ENCODE measurements at places on chromosomes 3 and 15.

DNA sequence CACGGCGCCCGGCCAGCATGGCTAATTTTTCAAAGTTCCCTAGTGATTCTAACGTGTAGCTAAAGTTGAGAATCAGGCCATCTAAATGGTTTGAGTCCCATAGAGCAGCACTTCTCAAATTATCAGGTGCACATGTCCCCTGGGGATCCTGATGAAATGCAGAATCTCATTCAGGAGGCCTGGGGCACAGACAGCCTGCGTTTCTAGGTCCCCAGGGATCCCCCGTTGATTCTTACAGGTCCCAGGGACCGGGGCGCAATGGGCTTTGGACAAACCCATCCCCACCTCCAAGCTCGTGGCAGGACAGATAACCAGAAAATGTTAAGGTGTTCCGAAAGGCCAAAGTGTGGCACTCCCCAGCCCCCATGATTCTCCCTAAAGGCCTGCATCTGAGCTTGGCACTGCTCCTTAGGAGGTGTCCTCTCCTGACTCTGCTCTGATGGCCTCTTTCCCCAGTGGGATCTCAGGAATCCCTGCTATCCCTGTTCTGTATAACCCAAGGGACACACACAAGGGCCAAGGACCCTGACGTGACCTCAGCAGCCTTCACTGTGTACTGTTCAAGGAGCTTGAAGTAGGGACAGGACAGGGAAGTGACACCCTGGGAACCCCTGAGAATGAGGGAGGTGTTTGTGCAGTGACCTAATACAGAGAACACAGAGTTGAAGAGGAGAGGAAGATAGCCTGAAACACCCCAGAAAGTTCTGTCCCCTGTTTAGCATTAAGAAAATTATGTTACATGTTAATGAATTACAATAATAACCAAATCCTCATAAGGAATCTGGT is 8.0 kb downstream of the LRRK1 start:
- DNase-seq: no peak

DNA sequence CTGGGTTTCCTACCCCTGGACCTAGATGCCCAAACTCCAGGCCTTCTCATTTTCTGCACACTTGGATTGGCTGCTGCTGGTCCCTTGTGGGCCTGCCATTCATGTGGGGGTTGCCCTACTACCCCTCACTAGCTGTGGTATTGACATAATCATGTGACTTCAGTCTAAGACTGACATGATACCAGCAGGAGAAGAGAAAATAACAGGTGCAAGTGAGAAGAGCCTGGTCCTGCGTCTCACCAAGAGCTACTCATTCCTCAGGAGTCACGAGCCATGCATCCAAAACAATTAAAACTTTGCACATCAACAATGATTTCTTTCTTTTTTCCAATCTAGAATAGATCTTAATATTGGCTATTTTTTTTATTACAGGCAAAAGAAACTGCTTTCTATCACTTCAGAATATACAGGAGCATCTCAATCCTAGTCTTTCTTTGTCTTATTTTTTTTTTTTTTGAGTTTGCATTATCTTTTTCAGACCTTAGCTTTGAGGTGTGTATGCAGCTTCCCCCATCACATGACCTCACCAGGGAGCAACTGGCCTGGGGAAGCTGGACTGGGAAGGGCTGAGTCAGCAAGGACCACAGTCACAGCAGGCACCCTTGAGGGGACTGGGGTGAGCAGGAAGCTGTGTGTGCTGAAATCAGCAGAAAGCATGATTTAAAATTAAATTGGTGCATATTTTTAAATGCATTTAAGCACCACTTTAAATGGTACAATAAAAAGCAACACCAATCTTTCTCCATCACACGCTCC is 27.6 kb downstream of the SLC9A9 start:
- no peak for DNase-seq

DNA sequence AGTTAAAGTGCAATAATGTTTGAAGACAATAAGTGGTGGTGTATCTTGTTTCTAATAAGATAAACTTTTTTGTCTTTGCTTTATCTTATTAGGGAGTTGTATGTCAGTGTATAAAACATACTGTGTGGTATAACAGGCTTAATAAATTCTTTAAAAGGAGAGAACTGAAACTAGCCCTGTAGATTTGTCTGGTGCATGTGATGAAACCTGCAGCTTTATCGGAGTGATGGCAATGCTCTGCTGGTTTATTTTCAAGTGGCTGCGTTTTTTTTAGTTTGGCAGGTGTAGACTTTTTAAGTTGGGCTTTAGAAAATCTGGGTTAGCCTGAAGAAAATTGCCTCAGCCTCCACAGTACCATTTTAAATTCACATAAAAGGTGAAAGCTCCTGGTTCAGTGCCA is 2.7 kb downstream of the RPL15 start:
- DNase-seq: no peak

- DNase-seq: no peak
Measured at GRCh38 chr15:26129852-26130251, 266.7 kb upstream of the ATP10A start.

DNA sequence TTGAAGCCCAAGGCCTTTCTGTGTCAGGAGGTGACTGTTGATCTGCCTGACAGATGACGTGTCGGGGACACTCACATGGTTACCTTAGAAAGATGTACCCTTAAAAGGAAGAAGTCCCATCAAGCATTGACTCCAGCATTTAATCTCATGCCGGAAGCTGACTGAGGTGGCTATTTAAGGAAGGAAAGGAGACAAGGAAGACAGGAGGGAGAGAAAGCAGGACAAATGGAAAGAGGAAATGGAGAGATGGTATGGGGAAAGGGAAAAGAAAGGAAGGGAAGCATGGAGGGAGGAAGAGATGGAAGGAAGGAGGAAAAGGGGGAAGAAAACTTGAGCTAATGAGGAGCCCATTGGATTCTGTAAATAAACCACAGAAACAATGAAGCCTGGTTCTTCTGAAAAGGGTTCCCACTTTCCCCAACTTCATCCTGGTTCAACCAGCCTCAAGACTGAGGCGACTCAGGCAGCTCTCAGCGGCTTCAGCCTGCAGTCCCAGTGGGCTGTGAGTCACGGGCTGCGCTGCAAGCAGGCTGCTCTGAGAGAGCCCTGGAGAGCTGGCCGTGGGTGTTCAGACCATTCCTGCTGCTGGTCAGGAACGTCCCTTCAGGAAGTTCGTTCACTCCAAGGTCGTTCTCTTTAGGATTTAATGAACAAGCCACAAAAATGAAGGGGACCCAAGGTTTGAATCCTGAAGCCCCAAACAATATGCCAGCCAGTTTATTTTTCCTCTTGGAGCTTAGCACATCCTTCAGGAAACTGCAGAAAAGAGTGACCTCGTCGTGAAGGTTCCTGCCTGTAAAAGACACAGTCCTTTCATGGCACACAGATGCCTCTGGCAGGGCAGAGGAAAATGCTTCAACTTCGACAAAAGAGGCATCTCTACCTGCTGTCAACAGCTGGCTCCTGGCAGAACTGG is 69.6 kb upstream of the THBS1 start:
- peak; percentile 10 for DNase-seq

DNA sequence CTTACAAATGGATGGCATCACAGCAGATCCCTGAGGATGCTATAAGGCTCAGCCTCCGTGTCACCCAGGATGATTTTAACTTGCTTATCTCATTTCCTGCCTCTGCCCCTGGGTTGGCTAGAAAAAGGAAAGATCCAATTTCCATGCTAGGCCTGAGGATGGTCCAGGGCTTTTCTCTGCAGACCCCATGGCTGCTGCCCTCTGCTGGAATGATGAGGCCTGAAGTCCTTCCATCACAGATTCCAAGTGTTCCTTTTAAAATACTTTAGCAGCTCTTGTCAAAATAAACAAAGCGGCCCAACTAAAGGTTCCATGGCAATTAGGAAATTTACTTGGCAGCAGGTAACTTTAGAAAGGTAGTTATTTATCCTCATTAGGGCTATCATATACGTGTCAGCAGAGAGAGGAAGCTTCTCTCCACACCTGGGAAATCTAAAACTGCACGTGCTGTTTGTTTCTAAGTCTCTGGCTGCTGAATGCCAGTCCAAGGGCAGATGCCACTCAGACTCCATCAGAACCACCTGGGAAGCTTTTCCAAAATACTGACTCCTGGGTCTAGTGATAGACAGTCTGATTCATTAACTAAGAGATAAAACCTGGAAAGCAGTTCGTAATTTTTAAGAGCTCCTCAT is 401.9 kb upstream of the IL12A start:
- DNase-seq: peak; percentile 27

- DNase-seq: peak; percentile 16
Measured at GRCh38 chr15:51970132-51970817, 1.3 kb downstream of the LEO1 start.

DNA sequence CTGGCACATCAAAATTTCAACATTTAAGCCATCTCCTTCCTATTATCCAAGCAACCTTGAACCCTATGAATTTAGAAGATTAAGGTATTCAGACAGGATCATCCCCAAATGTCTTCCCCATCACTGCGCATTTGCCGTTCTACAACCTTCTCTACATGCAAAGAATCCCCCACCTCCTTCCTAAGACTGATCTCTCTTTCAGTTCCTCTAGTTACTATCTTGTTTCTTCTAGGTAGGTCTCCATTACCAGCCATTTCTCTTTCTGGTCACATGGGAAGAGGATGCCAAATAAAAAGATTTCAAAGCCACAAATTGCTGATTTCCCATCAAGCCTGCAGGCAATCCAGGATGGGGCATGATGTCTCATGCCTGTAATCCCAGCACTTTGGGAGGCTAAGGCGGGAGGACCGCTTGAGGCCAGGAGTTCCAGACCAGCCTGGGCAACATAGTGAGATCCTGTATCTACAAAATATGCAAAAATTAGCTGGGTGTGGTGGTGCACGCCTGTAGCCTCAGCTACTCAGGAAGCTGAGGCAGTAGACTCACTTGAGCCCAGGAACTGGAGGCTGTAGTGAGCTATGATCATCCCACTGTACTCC is 29.7 kb upstream of the MTMR10 start:
- no peak for DNase-seq

DNA sequence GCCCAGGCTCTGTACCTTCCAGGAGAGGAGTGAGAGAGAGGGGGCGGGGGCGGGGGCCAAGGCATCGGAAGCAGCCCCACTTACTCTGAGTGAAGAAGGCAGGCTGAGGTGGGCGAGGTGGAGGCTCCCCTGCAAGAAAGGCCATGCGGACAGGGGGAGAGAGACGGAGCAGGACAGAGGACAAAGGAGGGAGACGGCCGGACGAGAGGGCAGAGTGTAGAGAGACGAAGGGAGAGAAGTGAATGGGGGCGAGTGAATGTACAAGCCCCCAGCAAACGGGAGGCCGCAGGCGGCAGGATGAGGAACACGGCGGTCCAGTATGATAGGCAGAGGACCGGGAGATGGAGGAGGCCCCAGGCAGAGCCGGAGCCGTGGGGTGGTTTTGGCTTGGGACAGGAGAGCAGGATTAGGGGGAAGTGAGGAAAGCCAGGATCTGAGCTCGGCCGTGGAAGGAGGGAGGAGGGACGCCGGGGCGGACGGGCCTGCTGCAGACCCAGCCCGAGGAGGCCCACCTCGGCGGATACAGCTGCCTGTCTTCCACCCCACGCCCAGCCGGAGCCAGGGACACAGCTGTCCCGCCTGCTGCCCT is 38.8 kb downstream of the TNK2 start:
- no peak for DNase-seq

DNA sequence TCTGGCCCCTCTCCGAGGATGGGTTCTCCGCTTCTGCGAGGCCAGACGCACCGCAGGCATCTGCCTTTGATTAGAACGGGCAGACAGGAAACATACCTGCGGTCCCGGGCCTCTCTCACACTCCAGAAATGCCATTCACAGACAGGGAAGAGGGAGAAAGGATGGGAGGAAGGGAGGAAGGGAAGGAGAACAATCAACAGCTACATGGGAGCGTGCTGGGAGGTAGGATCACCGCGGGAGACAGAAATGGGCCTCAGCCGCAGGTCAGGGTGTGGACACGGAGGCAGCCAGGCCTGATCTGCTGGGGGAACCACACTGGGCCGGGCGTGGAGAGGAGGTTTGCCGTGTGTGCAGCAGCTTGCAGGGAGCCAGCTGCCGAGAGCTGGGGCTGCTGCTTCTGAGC is 90.7 kb upstream of the RGMA start:
- no peak for DNase-seq

GRCh38 chr3:17091910-17092582 is 207.3 kb downstream of the PLCL2 start:
- DNase-seq: no peak

- DNase-seq: no peak
Measured at GRCh38 chr3:141379250-141379966, 11.1 kb downstream of the ZBTB38 start.

DNA sequence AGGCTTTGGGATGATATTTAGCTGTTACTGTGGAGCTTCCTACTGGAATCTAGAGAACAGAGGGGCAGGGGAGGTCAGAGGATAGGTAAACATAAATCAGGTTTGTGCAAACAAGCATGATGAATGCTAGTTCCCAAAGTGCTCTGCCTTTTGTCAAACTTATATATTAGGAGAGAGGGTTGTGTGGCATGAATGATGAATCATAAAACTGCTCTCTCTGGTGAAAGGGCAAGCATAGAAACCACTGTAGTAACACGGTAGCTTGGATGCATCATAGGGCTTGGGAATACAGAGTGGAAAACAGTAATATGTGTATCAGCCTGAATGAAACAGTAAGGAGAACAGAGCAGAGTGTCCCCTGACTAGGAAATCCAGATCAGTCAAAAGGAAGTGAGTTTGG is 486.7 kb downstream of the IL5RA start:
- no peak for DNase-seq

DNA sequence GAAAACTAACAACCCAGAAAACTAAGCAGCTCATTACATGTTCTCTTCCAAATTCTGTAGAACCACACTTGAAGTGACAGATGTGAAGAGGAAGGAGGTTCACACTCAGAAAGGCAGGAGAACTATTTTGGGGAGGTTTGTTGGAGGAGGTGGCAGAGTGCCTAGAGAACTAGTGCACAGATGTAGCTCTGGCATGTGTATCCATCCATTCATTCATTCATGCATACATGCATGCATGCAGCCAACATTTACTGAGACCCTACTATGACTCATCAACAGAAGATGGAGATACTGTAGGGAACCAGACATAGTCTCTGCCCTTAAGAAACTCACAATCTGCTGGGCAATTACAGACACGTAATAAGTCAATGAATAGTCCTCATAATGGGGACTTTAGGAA is 116.7 kb downstream of the ERC2 start:
- DNase-seq: no peak

DNA sequence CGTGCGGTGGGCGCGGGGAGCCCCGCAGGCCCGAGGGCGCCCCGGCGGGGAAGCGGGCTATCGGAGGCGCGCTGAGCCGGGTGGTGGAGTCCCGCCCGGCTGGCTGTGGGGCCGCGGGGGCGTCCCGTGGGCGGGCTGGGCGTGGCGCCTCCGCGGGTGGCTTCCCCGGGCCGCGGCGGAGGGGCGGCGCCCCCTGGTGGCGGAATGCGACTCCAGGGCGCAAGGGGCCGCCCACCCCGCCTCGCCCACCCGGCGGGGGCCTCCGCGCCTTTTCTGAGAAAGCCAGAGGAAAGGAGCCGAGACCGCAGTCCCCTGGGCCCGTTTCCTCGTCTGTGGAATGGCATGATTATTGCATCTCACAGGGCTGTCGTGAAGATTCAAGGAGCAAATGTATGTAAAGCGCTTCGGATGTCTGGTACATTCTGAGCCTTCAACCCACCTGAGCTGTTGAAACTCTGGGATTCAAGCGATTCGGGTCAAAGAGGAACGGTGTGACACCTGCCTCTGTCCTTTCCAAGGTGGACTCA is 31.9 kb upstream of the RAB6B start:
- DNase-seq: no peak

- no peak for DNase-seq
Measured at GRCh38 chr3:128854475-128854874, 24.9 kb upstream of the ACAD9 start.
